ENCODE measurements at places on chromosomes 3 and 15. TPM values are rescaled to one million over a fixed set of nuclear protein-coding genes. Genes with fewer than 3 reads are reported as not detected.

- DNase-seq, result no peak
- no peaks in the 10 kb centered on the region for H3K27me3 ChIP-seq
- H3K36me3 ChIP-seq, result no peaks in the 10 kb centered on the region
- H3K4me1 ChIP-seq, result no peaks in the 10 kb centered on the region
- H3K4me3 ChIP-seq, result no peak overlapping the region
- no peak overlapping the region for H3K27ac ChIP-seq
Measured at GRCh38 chr3:194808640-194809097, 123.0 kb downstream of the FAM43A start.

- no peaks in the 10 kb centered on the region for H3K27me3 ChIP-seq
- DNase-seq, result peak; percentile 96
- peak within 1 kb of the TSS; percentile 60 for H3K4me3 ChIP-seq
- no peaks in the 10 kb centered on the region for H3K36me3 ChIP-seq
- H3K27ac ChIP-seq, result peak within 1 kb of the TSS; percentile 89
Measured at GRCh38 chr15:65286704-65287519, at the start of gene PARP16. TSS of gene PARP16 (minus strand) at chr15:65286883. CDS start at chr15:65286426, 457 bp downstream.

IQCF6 gene
- total RNA-seq, result not detected

ADCY5 gene
- total RNA-seq, result 84.4 TPM

UROC1 gene
- total RNA-seq, result not detected

GRCh38 chr3:43210049-43211027 lies 76.0 kb upstream of the SNRK start:
- no peaks in the 10 kb centered on the region for H3K4me1 ChIP-seq
- H3K27ac ChIP-seq, result no peak overlapping the region
- DNase-seq, result no peak
- no peaks in the 10 kb centered on the region for H3K36me3 ChIP-seq

COL8A1 gene
- 20.6 TPM for total RNA-seq

GRCh38 chr15:29822100-29822683 lies at the start of gene TJP1:
TSS of gene TJP1 (minus strand) at chr15:29822468. CDS start at chr15:29822028, 440 bp downstream.
- no peaks in the 10 kb centered on the region for H3K27me3 ChIP-seq
- peaks cover 22% of the 10 kb centered on the region for H3K4me1 ChIP-seq
- peak; percentile 85 for DNase-seq
- no peaks in the 10 kb centered on the region for H3K36me3 ChIP-seq
- H3K4me3 ChIP-seq, result peak within 1 kb of the TSS; percentile 88

DNA sequence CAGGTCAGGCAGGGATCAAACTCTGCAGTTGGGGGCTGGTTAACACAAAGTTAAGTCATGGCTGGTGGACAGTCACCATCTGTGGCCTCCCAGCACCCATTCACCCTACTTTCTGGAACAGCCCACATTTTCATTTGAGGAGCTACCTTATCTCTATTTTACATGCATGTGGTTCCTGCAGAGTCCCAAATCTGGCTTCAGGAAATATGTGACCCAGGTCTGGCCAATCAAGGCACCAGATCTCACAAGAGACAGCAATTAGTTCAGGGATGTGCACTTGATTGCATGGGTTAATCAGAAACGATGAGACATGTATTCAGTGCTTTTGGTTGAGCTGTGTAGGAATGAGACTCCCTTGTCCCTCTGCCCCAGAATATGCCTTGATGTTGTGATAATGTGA lies 170.9 kb downstream of the NR2F2 start:
- no peak for DNase-seq
- H3K36me3 ChIP-seq, result no peaks in the 10 kb centered on the region
- H3K4me1 ChIP-seq, result no peaks in the 10 kb centered on the region
- no peak overlapping the region for H3K4me3 ChIP-seq
- H3K27me3 ChIP-seq, result no peaks in the 10 kb centered on the region

GRCh38 chr3:189165092-189165612 lies 6.6 kb upstream of the TPRG1 start:
- no peak for DNase-seq
- H3K27me3 ChIP-seq, result no peaks in the 10 kb centered on the region
- H3K4me3 ChIP-seq, result no peak overlapping the region
- H3K4me1 ChIP-seq, result no peaks in the 10 kb centered on the region
- no peaks in the 10 kb centered on the region for H3K36me3 ChIP-seq

DNA sequence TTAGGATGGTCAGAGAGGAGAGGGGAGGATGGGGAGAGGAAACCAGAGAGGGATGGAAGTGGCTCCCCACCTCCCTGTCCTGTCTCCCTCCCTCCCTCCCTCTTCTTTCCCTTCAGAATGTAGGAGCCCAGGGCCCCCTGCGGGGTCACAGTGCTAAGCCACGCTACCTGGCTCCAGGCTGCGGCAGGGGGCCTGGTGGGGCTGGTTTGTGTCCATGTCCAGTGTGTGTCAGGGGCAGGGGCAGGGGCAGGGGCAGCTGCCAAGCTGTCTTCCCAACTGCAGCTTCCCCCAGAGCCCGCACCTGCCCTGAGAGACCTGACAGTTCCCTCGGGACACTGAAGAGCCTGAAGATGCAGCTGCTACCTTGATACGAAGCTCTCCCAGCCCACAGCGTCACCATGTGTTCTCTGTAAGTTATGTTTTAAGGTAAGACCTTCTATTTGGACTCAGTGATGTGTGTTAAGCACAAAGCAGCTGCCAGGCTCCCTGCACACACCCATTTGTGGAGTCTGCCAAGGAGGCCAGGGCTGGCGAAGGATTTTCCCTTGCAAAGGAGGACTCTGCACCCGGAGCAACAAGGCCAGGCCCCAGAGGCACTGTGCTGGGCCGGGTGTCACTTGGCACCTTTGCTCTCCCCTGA lies 121.8 kb upstream of the SMAD3 start:
- no peak overlapping the region for H3K4me3 ChIP-seq
- H3K27ac ChIP-seq, result no peak overlapping the region
- H3K36me3 ChIP-seq, result no peaks in the 10 kb centered on the region
- H3K27me3 ChIP-seq, result no peaks in the 10 kb centered on the region
- H3K4me1 ChIP-seq, result no peaks in the 10 kb centered on the region
- peak; percentile 39 for DNase-seq

DNA sequence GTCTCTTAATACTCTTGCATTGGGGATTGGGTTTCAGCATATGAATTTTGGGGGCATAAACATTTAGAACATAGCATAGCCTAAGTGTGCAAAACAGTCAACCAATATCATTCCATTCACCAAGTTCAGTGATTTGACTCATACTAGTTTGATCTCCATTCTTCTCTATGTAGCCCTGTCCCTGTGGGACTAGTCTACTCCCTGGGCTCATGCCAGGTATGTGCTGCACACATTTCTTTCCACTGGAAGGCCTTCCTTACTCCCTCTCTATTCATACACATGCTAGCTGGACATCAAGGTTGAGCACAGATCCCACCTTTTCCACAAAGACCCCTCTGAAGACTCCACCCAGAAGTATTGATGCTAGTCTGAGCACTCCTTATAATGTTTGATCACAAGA lies 5.1 kb downstream of the ZDHHC23 start:
- H3K27ac ChIP-seq, result no peak overlapping the region
- no peak for DNase-seq

Measured in sigmoid colon (tissue), 7 donors.